ENCODE measurements at places on chromosomes 5 and 9. TPM values are rescaled to one million over a fixed set of nuclear protein-coding genes. Genes with fewer than 3 reads are reported as not detected.

IRF1 gene
- polyA plus RNA-seq, result 173 TPM

ORM2 gene
- not detected for polyA plus RNA-seq

PCDHGA3 gene
- polyA plus RNA-seq, result not detected

BTNL8 gene
- not detected for polyA plus RNA-seq

TRIM36 gene
- 0.06 TPM for polyA plus RNA-seq

SLC36A2 gene
- not detected for polyA plus RNA-seq
